Stimulated activated CD8-positive, alpha-beta memory T cell treated with anti-CD3 and anti-CD28 coated beads, Interleukin-2, amount 100 ng/mL, for 1 hour (primary cell): ENCODE measurements at places on chromosomes 6 and 20.

- DNase-seq: no peak
These were observed 58.6 kb upstream of the DOK5 start for GRCh38 chr20:54416770-54417169.

GRCh38 chr6:82257088-82257774 lies 9.7 kb upstream of the IBTK start:
- no peak for DNase-seq

DNA sequence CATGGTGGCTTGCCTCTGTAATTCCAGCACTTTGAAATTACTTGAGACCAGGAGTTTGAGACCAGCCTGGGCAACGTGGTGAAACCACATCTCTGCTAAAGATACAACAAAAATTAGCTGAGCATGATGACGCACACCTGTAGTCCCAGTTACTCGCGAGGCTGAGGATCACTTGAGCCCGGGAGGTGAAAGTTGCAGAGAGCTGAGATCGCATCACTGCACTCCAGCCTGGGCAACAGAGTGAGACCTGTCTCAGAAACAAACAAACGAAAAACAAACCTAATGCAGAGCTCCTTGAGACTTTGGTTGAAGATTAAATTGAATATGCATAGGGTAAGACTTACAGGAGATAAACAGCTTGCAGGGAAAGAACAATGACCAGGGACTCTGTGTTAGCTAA lies 80.8 kb downstream of the SCAF8 start:
- DNase-seq: no peak

DNA sequence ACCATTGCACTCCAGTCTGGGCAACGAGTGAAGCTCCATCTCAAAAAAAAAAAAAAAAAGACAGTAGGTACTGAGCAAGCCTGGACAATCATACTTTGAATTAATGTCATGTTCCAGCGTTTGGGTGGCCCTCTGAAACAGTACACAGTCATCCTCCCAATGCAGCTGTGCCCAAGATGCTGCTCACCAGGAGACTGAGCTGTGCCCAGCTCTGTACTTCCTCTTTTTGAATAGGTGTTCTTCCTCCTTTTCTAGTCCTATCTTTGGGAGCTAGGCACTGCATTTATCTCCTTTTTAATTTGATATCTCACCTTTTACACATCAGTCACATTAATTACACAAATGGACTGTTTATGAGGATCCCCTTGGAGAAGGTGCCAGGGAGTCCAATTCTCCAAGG lies 101.5 kb downstream of the RPP40 start:
- no peak for DNase-seq

- no peak for DNase-seq
These were observed 145.7 kb downstream of the BMP5 start for GRCh38 chr6:55729665-55730064.

- DNase-seq: no peak
These were observed 37.4 kb downstream of the IL22RA2 start for GRCh38 chr6:137136065-137136464.

DNA sequence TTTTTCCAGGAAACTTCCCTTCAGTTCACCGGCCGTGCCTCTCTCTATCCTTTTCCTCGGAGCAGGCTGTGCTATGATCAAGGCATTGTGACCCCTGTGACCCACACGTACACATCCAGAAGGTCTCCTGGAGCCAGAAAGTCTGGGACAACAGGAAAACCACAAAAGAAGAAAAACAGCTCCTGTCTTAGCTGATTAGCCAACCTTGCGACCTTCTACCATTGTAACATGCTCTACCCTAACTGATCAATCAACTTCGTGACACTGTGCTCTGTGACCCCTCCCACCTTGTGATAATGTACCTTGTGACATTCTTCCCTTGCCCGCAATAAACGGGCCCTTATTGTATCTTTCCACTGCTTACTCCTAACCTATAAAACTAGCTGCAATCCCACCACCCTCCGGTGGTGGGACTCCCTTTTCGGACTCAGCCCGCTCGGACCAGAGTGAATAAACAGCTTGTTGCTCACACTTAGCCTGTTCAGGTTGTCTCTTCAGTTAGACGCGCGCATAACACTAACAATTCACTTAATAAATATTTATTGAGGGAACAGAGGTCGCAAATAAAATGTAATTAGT lies 24.2 kb downstream of the ZNF311 start:
- no peak for DNase-seq

DNA sequence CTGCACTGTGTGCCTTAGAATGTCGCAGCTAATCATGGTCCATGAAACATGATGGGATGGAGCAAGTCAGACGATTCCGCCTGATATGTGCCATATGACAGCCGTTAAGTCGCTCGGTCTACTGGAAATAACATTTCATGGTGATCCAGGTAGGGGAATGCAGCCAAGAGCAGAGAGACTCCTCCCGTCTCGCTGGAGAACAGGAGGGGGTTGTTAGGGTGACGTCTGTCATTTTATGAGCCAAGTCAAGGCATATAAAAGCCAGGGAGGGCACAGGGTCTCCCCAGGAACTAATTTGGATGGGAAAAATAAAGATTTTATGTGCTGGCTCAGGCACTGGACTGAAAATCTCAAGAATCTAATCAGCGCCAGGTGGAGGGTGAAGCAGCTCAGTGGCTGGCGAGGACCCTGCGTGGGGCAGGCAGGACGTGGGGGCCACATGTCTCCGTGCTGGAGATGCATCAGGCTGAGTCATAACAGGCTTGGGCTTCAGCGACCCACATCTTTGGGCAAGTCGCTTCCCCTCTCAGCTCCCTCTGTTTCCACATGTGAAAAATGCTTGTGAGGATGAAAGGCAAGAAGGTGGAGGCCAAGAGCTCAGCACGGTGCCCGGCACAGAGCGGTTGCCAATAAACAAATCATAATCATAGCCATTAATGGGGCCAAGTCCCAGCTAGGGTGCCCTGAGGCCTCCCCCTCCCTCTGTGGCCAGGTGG lies 234.6 kb downstream of the ANKRD60 start:
- DNase-seq: no peak

- DNase-seq: no peak
These were observed 114.9 kb downstream of the AKAP7 start for GRCh38 chr6:131250122-131250521.

- no peak for DNase-seq
These were observed 1.0 kb downstream of the FKBP1A start for GRCh38 chr20:1391640-1392442.

DNA sequence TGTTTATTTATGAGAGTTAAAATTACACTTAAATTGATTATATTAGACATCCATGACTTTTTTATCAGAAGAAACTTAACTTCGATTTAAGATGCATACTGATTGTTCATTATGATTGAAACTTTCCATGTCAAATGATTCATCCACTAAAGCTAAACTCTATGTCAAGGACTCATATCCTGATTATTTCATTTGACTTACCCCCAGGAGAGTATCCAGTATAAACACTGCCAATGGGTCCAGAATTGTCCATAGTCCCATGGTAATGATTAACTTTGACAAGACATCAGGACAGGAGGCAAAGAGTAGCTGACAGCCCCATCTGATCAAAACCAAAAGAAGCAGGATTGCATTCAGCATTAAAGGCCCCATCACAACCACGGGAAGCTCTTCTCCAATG lies 709.9 kb downstream of the TFAP2A start:
- no peak for DNase-seq

GRCh38 chr20:38044685-38045084 lies 11.1 kb downstream of the RPRD1B start:
- DNase-seq: no peak

- no peak for DNase-seq
These were observed 41.9 kb downstream of the KCTD20 start for GRCh38 chr6:36484736-36485135.

- no peak for DNase-seq
These were observed 54.0 kb downstream of the IL20RA start for GRCh38 chr6:136990754-136991153.

GRCh38 chr20:16104783-16105182 lies 468.5 kb downstream of the KIF16B start:
- DNase-seq: no peak

DNA sequence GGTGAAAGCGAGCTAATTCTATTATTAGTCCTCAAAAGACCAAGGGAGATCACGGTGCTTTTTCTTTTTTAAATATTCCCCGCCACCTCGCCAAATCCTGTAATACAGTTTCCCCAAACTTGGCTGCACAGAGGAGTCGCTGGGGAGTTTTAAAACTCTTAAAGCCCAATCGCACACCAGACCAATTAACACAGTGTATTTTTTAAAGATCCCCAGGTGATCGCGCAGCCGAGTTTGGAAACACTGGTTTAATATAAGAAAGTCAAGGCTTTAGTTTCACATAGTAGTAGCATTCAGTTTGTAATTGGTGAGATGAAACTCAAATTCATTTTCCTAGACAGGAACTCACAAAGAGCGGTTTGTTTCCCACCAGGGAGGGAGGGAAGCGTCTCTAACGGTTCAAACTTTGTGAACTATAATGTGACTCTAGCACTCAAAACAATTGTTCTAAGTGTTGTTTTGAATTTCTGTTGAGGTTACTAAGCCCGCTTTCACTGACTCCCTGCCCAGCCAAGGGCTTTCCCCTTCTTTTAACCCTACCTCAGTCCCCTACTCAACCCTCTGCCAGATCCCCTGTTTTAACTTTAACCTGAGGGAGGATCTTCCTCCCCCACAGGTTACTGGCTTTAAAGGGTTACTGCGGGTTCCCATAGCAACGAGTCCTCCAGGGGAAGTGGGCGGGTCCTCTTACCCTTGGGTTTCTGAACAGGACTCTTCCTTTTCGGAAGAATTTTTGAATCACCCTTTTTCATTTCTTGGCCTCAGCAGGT lies 25.7 kb upstream of the BTBD3 start:
- no peak for DNase-seq

DNA sequence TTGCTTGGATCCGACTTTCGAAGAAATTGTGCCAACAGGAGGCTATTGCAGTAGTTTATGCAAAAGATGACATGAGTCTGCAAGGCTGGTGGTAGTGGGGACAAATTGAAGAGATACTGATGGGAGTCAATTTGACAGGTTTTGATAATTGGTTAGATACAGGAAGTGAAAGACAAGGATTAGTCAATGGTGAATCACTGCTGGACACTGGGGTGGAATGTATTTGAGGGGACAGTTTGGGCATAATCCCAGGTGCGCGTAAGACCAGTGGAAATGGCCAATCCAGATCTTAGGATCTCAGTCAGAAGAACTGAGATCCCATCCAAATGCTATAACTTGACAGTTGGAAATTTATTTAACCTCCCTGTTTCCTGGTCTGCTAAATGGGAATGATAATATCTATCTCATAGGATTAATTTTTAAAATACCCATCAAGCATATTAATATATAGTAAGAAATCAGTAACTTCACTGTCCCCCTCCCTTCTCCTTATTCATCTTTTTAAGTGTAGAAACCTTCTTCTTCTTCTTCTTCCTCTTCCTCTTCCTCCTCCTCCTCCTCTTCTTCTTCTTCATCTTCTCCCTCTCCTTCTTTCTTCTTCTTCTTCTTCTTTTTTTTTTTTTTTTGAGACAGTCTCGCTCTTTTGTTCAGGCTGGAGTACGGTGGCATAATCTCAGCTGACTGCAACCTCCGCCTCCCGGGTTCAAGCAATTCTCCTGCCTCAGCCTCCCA lies 30.9 kb upstream of the ERVFRD-1 start:
- DNase-seq: no peak

DNA sequence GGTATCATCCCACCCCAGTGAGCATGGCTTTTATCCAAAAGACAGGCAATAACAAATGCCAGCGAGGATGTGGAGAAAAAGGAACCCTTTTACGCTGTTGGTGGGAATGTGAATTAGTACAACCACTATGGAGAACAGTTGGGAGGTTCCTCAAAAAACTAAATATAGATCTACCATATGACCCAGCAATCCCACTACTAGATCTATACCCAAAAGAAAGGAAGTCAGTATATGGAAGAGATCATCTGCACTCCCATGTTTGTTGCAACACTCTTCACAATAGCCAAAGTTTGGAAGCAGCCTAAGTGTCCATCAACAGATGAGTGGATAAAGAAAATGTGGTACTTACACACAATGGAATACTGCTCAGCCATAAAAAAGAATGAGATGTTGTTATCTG lies 5.9 kb upstream of the KIAA1755 start:
- DNase-seq: no peak

DNA sequence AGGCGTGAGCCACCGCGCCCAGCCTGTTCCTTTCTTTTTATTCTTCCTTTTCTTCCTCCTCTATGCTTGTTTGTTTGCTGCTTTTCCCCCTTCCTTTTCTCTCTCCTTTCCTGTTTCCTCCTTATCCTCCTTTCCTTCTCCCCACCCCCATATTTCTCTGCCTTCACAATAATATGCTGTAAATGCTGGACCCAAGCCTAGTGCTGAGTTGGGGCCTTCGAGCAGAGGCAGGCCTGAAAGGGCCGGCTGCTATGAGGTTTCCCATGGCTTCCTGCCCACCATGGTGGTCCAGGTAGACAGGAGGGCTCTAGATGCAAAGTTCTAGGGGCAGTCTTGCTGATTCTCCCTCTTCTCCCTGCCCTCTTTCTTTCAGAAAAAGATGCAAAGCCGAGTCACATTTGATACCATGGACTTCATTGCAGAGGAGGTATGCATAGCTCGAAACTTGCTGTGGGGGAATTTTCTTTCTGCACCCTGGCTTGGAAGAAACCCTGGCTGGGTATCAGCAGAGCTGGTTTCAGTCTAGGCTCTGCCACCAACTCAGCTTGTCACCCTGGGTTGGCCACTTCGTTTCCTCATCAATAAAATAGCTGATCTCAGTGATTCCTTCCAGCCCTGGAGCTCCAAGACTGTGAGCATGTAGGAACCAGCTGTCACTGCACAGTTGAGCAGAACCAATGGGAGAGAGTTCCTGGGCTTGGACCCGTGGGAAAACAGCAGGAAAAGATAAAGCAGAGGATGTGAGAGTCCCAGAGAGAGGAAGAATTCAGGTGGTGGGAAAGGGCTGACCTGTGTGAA lies 7.4 kb downstream of the CNBD2 start:
- no peak for DNase-seq

GRCh38 chr6:19833947-19834346 lies 3.2 kb upstream of the ID4 start:
- no peak for DNase-seq

DNA sequence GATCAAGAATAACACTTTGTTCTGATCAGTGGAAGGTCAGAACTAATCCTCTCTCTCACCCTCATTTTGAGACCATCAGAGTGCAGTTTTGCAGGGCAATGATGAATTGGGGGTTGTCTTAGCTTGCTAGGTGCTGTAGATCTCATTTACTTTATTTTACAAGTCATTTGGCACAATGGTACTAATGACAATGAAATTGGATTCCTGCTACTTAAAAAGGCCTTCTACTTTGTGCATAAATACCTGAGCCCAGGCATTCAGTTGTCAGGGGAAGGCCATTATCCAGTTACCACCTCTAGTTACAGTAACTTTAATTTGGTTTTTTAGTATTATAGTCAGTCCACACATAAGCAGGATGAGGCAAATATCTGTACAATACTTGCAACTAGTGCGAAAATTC lies 240.0 kb downstream of the HDGFL1 start:
- no peak for DNase-seq

- no peak for DNase-seq
These were observed 49.2 kb upstream of the TBC1D32 start for GRCh38 chr6:121383478-121383877.

DNA sequence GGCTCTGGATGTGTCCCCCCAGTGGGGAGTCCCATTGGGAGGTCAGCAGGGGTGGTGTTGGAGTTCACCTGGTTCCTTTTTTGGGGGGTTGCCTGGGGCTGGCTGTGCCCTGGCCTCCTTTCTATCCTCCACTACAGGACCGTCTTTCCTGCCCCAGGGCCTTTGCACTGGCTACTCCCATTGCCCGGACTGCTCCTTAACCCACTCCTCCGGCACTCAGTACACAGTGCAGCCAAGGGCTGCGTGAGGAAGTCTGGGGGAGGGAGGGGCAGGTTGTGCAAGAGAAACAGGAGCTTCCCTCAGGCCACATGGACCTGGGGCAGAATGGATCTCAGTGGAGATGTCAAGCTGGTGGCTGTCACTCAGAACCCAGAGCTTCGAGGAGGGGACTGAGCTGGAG lies 429.3 kb upstream of the SULF2 start:
- no peak for DNase-seq

GRCh38 chr20:2680046-2680445 lies 12.5 kb upstream of the EBF4 start:
- DNase-seq: no peak
